ENCODE measurements at places on chromosomes 1 and 21.
A peak's percentile ranks its signal among the peaks of the same experiment; 100 is the strongest.

- no peak for DNase-seq
Measured at GRCh38 chr1:166384948-166385347, 218.1 kb upstream of the FAM78B start.

- no peak for DNase-seq
Measured at GRCh38 chr1:63148825-63149645, 173.3 kb upstream of the FOXD3 start.

GRCh38 chr1:6121021-6121421 lies 59.1 kb downstream of the CHD5 start:
- DNase-seq, result no peak

DNA sequence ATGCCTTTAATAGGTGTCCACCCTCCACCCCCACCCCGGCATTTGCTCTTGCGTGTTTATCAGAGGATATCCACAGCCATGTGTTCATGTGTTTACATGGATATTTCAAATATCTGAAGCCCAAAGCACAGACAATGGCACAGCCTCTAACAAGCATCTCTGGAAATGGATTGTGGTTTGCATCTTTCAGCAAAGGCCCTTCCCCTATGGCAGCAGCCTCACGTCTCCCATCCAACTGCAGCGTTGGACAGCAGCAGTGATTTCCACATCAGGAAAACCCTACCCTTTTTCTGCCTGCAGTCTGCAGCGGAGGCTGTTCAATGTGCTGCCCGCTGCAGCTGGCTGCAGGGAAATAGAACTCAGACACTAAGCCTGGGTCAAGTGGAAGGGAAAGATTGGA lies 1.6 kb downstream of the RASSF5 start:
- DNase-seq, result no peak

DNA sequence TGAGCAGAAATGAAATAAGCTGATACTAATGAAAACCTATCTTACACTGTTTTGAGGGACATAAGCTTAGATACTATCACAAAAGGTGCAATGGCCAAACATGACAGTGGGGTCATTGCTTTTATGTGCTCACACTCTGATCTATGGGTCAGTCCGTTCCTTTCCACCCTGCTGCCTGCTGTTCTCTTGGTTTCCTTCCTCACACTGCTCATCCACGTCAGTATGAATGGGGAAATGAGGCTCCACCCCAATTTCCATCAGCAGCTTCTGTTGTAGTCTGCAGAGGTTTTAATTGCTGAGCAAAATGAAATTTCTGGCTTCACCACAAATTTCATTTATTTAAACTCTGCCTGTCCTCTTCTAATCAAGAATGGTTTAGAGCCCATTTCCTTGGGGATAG lies 155.2 kb downstream of the GABPA start:
- no peak for DNase-seq

GRCh38 chr1:16162163-16162822 lies 6.4 kb upstream of the EPHA2 start:
- DNase-seq, result no peak

DNA sequence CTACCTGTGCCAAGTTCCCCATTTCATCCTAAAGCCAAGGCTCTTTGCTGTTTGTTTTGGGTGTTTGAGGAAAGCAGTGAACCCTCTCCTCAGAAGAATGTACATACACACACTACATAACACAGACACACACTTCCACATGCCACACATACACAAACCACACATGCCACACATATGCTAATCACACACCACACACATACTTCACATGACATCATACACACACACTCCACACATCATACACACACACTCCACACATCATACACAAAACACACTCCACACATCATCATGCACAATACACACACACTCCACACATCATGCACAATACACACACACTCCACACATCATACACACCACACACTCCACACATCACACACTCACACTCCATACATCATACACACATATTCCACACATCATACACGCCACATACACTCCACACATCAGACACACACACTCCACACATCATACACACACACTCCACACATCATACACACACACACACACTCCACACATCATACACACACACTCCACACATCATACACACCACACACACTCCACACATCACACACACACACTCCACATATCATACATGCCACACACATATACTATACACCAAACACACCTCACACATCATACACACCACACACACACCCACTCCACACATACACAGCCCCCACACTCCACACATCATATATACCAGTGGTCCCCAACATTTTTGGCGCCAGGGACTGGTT lies 22.7 kb upstream of the ZNF436 start:
- no peak for DNase-seq

DNA sequence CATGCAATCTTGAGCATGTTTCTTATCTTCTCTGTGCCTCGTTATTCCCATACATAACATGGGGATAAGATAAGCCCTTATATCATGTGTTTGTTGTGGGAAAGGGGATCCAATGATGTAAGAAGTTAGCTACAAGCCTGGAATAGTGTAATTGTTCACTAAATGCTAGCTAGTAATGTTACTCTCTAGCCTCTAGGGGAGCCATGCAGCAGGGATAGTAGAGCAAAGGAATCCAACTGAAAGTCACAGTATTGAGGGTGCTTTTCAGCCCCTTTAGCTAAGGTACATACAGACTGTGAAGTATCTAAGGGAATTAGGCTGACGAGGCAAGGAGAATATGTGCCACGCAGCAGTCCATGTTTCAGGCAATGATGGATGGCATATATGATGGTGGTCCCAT lies 46.9 kb downstream of the IL23R start:
- no peak for DNase-seq

GRCh38 chr1:108601708-108602410 lies 42.0 kb downstream of the EEIG2 start:
- DNase-seq, result no peak

GRCh38 chr21:43306911-43307676 lies 119.8 kb downstream of the SIK1 start:
- no peak for DNase-seq

GRCh38 chr21:39707316-39707715 lies 37.7 kb upstream of the IGSF5 start:
- DNase-seq, result no peak

DNA sequence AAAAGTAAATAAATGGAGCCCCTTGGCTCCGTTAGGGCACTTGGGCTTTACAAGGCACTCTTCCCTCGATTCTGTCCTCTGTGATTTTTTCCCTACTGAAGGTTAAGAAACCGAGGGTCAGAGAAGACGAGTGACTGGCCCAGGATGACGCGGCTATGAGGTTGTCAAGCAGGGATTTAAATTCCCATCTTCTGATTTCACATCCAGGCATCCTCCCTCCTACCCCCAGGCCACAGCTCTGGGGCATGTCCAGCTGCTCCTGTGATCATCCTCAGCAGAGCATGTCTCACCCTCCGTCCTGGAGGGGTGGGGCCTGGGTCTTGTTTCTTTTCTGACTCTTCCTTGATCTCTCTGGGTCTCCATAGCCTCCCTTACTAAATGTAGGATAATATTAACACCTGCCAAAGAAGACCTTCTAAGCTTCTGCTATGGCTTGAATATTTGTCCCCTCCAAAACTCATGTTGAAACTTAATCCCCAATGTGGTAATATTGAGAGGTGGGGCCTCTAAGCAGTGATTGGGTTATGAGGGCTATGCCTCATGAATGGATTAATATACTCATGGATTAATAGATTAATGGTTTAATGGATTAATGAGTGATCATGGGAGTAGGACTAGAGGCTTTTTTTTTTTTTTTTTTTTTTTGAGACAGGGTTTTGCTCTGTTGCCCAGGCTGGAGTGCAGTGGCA lies 4.6 kb downstream of the CRYBG2 start:
- DNase-seq, result no peak

GRCh38 chr21:46190491-46191131 lies 6.4 kb upstream of the SPATC1L start:
- peak; percentile 59 for DNase-seq

- no peak for DNase-seq
Measured at GRCh38 chr1:182304627-182305026, 87.0 kb downstream of the GLUL start.

GRCh38 chr21:37532868-37533780 lies 166.6 kb downstream of the DYRK1A start:
- DNase-seq, result no peak

DNA sequence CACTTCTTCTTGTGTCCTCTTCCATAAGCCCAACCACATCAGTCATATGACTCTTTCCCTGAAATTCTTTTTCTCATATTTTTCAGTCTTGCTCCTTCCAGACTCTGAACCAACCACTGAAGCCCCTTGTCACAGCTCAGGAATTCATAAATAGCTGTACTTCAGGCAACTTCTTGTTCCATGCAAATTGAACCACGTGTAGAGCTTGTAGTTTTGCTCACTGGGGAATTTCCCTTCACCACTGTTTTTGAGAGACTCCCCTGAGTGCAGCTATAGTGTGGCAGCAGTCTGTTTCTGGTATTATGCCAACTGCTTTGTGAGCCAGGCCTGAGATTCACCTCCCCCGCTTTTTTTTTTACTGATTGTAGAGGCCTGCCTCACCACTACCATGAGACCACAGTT lies 150.3 kb upstream of the SPAG17 start:
- DNase-seq, result no peak

DNA sequence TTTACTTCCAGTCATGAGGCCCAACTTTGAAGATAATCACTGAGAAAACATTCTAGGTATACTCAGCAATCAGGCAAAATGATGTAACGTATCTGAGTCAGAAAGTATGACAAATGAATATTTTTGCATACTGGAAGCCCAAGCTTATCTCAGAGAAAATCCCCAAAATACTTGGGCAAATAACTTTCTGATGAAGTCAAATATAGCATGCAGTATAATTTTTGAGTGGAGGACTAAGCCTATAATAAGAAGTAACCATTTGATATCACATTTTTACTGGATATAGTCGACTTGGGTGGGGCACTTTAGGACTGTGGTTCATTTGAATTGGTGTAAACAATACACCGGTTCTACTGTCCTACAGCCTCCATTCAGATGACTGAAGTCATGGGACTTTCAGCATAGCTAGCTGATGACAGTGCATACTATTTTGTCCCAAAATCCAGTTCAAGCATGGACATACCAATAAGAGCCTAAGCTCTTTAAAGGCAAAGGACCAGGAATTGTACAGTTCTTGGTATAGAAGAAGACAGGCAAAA lies 2.3 kb upstream of the GADD45A start:
- DNase-seq, result no peak

DNA sequence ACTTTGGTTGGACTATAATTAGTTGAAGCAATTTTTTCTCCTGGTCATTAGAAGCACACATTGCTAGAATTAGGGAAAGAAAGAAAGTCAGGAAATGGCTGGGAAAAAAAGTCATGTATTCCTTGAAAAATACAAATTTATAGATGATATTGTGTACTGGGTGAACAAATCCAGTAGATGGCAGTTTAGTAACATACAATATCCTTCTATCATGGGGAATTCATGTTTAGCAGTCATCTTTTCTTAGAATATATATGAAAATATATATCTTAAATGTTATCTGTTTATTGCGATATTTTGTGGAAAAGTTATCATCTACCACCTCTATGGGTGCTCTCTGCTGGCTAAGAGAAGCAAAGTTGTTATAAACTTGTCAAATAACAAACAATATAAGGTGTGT lies 13.1 kb upstream of the ZRANB2 start:
- DNase-seq, result no peak

- DNase-seq, result no peak
Measured at GRCh38 chr1:75265792-75266191, 131.6 kb downstream of the LHX8 start.

- DNase-seq, result no peak
Measured at GRCh38 chr21:17495680-17496079, 17.2 kb upstream of the CXADR start.

GRCh38 chr1:182268669-182269068 lies 122.9 kb downstream of the GLUL start:
- DNase-seq, result no peak

- peak; percentile 38 for DNase-seq
Measured at GRCh38 chr21:41778930-41779600, 12.2 kb upstream of the RIPK4 start.

- no peak for DNase-seq
Measured at GRCh38 chr21:44932408-44933181, 7.2 kb upstream of the SLX9 start.

DNA sequence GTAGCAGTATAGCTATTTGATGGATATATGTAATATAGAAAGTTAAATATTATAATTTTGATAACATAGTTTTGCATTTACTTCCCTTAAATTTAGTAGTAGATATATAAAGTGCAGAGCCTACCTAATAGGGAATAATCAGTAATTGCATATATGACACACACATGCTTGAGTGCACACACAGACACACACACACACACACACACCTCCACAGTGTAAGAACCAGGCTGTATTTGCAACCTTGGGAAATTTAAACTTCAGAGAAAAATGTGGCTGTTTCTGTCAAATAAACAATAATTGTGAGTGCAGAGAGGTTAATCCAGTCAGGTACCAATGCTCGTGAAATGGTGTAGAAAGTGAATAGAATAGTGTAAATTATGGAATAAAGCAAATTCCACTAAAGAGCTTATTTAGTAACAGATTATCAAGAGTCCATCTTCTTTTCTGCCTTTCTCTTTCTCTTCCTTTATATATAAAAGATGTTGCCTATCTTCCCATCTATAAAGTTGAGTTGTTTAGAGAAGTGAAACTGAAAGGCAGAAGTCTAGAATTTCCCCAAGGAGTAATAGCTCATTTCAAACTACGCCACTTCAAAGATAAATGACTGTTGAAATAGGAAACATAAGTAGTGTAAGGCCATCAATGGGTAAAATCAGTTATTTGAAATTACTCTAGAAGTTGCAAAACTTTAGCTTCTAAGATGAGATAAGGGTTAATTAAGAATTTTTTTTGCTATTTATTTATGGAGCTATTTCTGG lies 273.7 kb downstream of the SRGAP2C start:
- no peak for DNase-seq

GRCh38 chr1:87814573-87814972 lies 485.9 kb downstream of the LMO4 start:
- DNase-seq, result no peak

DNA sequence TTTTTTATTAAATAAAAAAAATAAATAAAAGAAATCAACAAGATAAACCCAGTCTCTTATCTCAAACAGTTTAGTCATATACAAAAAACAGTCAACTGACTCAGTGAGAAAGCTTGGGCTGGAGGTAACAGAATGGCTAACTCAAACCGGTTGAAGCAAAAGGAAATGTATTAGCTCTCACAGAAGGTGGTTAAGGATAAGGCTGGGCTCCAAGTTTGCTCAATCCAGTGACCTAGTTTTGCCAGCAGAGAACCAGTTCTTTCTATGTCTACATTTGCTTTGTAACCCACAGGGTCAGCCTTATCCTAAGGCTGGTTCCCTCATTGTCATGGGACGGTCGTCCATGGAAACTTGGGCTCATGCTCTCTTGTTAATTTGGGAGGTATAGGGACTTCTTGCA lies 144.5 kb upstream of the L1TD1 start:
- DNase-seq, result no peak

GRCh38 chr1:167225920-167226319 lies 5.2 kb downstream of the POU2F1 start:
- no peak for DNase-seq

- DNase-seq, result no peak
Measured at GRCh38 chr1:12514590-12514989, 103.4 kb downstream of the DHRS3 start.

- no peak for DNase-seq
Measured at GRCh38 chr1:222243902-222244301, 304.0 kb downstream of the HHIPL2 start.

Data from ascending aorta (tissue), 2 donors.